Omental fat pad (tissue), 4 donors: ENCODE measurements at places on chromosomes 4 and X.

DNA sequence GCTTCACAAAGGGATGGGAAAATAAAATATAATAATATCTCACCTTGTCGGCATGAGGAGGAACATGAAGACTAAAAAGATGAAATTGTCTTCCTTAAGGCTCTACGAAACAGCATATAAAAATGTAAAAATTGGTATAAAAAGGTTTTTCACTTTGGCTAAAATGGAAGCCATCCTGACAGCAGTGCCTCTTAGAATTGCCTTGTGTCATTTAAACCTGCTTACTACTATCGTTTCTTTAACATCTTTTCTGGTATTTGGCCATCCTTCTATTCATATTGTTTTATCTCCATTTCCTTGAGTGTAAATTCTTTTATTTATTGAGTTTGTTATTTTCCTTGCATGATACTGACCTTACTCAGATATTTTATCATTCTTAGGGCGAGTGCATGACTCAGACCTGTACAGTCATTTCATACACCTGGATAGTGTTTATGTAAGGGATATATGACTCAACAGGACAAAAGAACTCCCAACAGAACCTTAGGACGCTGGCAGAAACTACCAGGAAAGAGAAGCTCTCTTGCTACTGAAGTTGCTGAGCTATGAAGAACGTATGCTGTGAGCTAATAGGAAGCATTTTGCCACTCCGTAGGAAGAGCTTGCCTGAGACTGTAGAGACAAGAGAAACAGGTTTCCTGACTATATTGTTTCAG, 5.8 kb upstream of the CDKN2AIP start:
- no peak for DNase-seq

DNA sequence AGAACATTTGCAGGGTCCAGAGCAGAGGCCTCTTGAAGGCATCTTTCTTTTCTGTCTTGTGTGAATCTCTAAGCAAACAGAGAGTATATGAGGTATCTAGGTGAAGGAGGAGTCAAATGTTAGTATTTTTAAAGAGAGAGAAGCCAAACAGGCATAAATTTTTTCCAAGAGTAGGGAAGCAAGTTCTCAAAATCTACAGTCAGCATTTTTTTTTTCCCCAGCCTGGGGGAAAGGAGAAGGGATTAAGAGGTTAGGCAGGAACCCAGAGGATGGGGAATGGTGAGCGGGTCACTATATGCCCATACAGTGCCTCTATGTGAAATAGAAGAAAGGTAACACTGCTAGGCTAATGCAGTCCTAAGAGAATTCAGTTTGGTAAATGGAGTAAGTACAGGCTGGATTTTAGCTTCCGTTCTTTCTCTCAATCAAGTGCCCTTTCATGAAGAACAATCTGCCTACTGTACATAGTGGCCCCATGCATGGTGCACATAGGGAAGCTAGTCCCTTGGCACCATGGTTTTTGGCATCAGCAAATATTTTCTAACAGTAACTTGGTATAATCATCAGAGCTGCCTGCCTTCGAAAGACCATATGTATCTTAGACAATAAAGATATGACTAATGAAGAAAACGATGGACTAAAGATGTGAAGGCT, 163.1 kb upstream of the MAB21L2 start:
- no peak for DNase-seq

- no peak for DNase-seq
Observed at GRCh38 chr4:168656055-168656660, 159.3 kb downstream of the PALLD start.

DNA sequence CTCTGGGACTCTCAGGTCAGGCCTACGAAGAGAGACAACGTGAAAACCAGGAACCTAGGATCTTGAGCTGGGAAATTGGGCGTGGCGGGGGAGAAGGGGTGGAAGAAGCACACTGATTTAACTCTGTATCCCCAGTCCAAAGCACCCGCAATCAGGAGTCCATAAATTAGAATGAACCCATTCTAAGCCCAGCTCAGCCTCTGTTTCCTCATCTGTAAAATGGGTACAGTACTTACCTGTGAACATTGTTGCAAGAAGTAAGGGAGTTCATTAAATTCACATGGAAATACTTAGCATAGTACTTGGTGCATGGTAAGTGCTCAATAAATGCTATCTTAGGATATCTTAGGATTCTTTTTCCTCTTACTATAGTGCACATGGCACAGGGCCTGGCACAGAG, 326.7 kb downstream of the BCOR start:
- DNase-seq, result no peak

DNA sequence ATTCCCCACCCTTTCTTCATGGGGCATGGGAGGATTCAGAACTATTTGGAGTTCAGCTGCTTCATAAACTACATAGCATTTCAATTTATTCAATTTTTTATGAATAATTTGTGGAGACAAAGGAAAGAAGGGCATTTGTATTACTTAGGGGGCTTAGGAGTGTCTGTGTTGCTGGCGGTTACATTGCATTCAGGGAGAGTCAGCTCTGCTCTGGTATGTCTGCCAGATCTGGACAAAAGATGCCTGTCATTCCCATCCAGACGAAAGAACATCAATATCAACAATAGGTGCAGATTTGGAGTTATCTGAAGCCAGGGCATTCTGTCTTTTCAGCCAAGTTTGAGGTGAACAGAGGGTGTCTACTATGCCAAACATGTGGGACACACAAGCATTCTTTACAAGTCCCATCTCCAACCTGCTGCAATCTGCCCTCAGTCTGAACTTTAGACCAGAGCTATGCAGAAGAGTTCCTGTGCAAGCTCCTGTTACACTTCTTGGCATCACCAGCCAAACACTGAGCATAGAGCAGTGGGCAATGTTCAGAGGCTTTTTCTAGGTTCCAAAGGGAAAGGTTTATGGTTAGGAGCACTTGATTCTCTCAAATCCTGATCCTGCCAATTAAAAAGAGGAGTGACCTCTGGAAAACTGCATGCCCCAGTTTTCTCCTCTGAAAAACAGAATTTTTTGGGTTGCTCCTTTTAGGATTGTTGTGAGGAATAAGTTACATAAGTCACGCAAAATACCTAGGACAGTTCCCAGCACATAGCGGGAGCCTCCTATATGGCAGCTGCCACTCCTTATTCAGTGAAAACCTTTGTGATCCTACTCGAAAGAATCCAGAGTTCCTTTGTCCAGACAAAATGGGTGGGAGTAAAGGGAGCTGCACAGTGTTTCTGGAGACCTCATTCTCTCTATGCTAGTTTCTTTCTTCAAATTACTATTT, 719.5 kb upstream of the SLIT2 start:
- DNase-seq, result no peak

DNA sequence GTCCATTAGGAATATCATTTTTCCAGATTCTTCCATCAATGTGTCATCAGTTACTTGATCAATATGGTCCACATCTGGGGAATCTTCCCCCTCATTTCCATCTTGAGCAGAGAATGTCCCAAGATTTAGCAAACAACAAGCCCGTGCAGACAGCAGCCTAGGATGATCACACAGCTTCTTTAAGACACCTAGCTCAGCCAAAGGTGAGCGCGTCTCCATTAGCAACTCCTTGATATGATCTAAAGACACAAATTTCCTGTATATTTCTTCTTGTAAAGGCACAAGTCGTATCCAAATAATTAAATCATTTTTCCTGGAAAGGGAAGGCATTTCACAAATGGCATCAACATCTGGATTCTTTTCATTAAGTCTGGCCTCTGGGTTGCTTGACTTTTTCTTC, 25.8 kb downstream of the PIN4 start:
- DNase-seq, result no peak

DNA sequence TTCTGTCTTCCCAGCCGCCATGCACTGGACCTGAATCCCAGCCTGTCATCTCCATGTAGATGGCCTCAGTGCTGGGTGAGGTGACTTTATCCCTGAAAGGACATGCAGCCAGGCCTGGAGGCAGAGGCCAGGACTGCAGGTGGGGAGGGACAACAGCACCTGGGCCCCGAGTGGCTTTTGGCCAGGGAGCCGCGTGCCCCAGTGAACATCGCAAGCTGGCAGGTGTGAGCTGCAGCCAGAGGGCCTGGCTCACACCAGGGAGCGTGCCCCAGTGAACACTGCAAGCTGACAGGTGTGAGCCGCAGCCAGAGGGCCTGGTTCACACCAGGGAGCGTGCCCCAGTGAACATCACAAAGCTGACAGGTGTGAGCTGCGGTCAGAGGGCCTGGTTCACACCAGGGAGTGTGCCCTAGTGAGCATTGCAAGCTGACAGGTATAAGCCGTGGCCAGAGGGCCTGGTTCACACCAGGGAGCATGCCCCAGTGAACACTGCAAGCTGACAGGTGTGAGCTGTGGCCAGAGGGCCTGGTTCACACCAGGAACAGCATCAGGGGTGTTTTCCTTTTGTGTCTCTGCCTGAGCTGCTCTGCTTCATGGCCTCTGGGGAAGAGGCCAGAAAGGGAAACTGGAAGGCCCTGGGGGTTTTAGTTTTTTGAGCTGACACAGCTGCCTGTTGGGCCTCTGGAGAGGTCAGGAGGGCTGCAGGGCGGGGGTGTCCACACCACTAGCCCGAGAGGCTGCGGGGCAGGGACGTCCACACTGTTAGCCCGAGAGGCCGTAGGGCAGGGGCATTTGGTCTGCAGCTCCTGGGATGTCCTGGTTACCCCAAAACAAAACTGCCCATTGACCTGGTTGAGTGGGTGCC, 22.7 kb upstream of the PSAPL1 start:
- no peak for DNase-seq

DNA sequence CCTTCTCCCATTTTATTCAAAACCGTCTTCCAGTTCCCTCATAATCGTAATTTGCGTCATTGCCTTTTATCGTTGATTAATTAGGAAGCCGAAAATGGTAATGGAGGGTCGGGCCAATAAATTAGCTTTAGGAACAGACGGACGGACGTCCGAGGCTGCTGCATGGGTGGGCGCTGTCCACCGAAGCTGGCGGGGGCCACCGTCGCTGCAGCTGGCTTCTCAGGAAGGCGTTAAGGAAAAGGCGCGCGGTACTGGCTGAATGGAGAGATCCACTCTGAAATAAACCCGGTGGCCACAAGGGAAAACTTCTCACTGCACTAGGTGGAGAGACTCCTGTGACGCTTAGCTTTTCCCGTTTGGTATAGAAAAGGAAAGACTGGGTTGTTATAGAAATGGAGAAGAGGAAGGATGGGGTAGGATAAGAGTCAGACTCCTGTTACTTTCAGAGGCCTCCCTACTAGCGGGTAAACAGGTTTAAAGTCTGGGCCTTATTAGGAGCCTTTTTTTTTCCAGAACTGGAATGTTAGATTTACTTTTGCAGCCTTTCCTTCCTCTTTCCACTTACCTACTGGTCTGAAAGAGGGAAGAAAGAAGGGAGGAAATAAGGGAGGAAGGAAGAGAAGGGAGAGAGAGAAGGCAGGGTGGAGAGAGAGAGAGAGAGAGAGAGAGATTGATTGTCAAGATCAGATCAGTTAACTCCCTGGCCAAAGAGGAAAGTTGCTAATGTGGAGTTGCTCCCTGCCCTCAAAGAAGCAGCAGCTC, 11.3 kb upstream of the PRDM8 start:
- DNase-seq, result no peak

- no peak for DNase-seq
Observed at GRCh38 chr4:13876131-13876530, 248.6 kb upstream of the BOD1L1 start.

GRCh38 chr4:37322122-37322521, 77.6 kb downstream of the NWD2 start:
- DNase-seq, result no peak

DNA sequence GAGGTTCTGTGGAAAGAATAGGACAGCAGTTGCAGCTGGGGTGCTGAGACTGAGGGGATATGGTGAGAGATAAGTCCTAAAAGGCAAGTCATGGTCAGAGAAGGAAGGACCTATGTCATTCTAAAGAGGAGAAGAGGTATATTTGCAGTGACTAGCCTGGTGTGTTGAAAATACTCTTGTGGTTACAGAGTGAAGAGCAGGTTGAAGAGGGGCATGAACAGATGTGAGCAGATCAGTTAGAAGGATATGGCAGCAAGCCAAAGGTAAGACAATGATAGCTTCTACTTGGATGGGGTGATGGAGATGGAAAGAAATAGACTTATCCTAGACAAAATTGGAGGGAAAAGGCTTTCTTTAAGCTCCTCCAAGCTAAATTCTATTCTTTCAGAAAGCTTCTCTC, 469.8 kb upstream of the CPEB2 start:
- DNase-seq, result no peak

GRCh38 chrX:23304881-23305280, 29.8 kb upstream of the PTCHD1 start:
- DNase-seq, result no peak

GRCh38 chr4:184345573-184345922, 127.9 kb upstream of the ENPP6 start:
- DNase-seq, result no peak

GRCh38 chr4:88998001-88998400, 59.0 kb downstream of the FAM13A start:
- DNase-seq, result no peak

DNA sequence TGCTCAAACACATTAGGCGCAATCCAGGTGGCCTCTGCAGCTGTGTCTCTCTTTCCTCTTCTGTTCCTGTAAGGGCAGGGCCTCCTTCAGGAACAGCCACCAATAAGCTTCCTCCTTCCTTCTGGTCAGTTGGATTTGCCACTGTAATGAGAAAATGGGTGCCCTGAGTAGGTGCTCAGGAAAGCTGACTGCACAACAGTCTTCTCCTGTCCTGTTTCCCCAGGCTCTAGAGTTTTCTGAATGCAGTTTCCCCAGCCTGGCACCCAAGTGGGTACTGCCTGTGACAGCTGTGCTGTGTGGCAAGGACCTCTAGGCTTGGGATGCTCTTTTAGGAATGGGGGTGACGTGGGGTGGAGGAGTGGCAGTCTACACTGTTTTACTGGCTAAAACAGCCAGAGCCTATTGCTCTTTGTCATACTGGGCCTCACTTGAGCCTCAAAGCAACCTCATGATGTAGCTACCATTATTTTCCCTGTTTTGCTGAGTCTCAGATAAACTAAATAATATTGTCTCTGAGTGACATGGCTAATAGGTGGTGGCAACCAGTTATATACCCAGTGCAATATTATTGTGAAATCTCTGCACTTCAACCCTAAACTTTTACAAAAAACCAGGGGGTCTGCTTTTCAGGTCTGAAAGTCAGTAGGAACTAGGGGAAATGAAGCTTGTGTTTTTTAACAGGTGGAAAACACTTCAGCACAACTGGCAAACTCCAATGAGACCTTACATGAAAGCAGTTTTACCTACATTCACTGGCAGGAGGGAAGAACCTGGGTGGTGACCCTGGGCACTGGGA, 1.2 kb downstream of the CXCL2 start:
- no peak for DNase-seq

GRCh38 chr4:37317104-37317643, 72.6 kb downstream of the NWD2 start:
- DNase-seq, result no peak

DNA sequence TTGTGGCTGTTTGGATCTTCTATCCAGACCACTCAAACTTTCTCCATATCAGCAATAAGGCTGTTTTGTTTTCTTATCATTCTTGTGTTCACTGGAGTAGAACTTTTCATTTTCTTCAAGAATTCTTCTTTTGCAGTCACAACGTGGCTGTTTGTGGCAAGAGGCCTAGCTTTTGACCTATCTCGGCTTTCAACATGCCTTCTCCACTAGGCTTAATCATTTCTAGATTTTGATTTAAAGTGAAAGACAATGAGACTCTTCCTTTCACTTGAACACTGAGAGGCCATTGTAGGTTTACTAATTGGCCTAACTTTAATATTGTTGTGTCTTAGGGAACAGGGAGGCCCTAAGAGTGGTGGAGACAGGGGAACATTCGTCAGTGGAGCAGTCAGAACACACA, 19.1 kb downstream of the FGF2 start:
- no peak for DNase-seq
